ENCODE measurements at places on chromosomes 6 and 20. TPM values are rescaled to one million over a fixed set of nuclear protein-coding genes. Genes with fewer than 3 reads are reported as not detected.

DNA sequence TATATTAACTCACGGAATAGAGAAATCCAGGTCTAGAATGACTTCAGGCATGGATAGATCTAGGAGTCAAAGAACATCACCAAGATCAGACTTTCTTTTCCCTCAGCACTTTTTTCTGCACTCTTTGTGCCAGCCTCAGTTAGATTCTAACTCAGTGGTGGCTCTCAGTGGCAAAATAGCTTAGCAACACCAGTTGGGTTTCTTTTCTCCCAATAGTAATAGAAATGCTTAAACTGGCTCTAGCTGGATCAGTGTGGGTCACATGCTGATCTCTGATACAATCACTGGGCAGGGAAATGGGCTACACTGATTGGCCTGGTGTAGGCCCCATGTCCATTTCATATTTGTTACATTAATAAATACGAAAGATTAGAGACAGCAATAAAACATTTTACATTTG, 44.2 kb upstream of the ARFGEF2 start:
- H3K4me3 ChIP-seq: no peak overlapping the region
- H3K27me3 ChIP-seq: peaks cover 4% of the 10 kb centered on the region
- H3K36me3 ChIP-seq: no peaks in the 10 kb centered on the region
- H3K4me1 ChIP-seq: peaks cover 9% of the 10 kb centered on the region
- DNase-seq: no peak

GRCh38 chr20:39944861-39945260, 744.2 kb downstream of the MAFB start:
- no peaks in the 10 kb centered on the region for H3K27me3 ChIP-seq
- no peaks in the 10 kb centered on the region for H3K36me3 ChIP-seq
- no peaks in the 10 kb centered on the region for H3K4me1 ChIP-seq

DNA sequence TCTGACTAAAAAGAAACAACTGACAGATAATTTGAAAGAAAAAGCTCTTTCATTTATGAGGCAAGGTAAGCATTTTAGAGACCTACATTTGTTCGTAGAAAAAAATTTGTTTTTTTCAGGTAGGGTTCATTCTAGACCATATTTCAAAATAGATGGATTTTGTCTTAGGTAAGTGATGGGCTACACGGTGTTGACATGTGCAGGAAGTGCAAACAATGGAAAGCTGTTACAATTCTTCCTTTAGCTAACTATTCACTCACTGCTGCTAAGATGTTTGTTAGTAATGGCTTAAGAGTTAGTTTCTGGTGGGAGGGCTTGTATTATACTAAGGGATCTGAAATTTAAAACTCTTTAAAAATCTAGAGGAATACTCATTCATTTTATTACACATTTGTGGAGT, 96.7 kb downstream of the CD109 start:
- no peaks in the 10 kb centered on the region for H3K27me3 ChIP-seq
- H3K36me3 ChIP-seq: peaks cover 14% of the 10 kb centered on the region
- DNase-seq: no peak

Gene SPATS1
- total RNA-seq: not detected

Gene KCNG1
- total RNA-seq: 4.4 TPM

Data from endothelial cell (in vitro differentiated cells).